ENCODE measurements at places on chromosomes 5 and 9. TPM values are rescaled to one million over a fixed set of nuclear protein-coding genes. Genes with fewer than 3 reads are reported as not detected.
A peak's percentile ranks its signal among the peaks of the same experiment; 100 is the strongest.

GRCh38 chr5:107985144-107985543, 314.4 kb upstream of the EFNA5 start:
- no peak for DNase-seq

DNA sequence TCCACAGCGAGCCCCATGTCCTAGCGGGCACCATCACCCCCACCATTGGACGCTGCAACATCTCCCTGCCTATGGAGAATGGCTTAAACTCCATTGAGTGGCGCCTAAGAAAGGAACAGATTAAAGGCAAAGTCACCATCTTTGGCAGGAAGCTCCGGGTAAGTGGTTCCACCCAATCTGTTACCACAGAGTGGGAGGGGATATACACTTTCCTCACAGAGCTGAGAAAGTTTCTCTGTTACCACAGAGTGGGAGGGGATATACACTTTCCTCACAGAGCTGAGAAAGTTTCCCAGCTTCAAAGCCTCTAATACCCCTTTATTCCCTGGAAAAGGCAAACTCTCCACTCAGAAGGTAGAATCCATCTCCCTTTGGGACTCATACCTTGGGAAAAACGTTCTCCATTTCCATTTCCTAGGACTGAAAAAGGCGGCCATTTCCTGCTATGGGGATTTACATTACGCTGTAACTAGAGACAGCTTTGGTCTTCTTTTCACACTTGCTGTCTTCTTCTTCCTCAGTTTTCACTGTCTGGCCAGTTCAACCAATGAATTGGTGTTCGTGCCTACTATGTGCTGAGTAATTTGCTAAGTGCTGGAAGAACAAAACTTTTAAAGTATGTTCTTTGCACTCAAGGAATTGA, 63.4 kb upstream of the WWC1 start:
- DNase-seq: no peak

DNA sequence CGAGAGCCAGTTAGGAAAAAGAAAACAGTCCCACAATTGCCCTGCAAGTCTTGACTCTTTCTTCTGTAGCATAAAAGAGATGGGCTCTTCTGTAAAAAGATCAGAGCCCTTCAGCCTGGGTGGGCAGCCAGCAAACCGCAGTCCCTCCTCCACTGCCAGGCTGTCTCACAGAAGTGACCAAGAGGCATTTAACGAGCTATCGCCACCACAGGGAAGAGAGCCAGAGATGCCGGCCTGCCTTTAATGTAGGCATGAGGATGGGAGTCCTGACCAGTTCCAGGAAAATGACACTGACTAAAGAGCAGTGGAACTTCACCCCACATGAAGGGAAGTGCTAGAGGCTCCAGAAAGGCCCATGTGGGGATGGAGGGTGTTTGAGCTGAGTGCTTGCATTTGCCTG, 264.6 kb downstream of the NDUFS4 start:
- no peak for DNase-seq

Gene TMC1
- total RNA-seq: not detected

- no peak for DNase-seq
These were observed 31.6 kb downstream of the B4GALT1 start for GRCh38 chr9:33135470-33135958.

Gene RGS7BP
- total RNA-seq: 1.6 TPM

Gene WNT8A
- not detected for total RNA-seq

DNA sequence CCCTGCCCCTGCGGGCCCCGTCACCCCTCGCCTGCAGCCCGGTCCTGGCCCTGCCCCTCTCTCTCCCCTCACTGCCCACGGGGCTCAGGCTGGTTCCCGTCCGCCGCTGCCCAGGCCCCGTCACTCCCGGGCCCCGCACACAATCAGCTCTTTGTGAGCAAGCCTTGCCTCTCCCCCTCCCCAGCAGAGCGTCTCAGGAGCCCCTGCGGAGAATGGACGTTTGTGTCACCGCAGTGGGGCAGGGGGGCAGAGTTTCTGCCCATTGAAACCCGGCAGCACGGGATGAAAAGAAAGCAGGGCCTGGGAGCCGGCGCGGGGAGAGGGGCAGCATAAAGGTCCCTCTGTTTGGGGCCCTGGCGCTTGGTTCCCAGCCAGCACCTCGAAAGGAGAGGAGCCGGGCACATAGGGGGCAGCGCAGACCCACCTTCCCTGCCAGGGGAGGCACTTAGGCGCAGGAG, 13.5 kb upstream of the NUP214 start:
- no peak for DNase-seq

DNA sequence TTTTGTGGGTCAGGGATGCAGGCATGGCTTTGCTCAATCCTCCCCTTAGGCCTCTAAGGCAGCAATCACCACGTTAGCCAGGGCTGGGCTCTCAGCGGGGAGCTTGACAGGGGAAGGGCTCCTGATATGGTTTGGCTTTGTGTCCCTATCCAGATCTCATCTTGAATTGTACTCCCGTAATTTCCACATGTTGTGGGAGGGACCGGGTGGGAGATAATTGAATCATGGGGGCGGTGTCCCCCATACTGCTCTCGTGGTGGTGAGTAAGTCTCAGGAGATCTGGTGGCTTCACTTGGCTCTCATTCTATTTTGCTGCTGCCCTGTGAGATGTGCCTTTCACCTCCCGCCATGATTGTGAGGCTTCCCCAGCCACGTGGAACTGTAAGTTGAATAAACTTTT, 11.5 kb upstream of the IRX4 start:
- no peak for DNase-seq

- no peak for DNase-seq
These were observed 89.0 kb upstream of the IRX2 start for GRCh38 chr5:2840372-2840915.

Gene FBP2
- total RNA-seq: not detected

- no peak for DNase-seq
These were observed 23.9 kb downstream of the LPCAT1 start for GRCh38 chr5:1499851-1500250.

- no peak for DNase-seq
These were observed 34.4 kb downstream of the HMCN2 start for GRCh38 chr9:130299785-130300615.

DNA sequence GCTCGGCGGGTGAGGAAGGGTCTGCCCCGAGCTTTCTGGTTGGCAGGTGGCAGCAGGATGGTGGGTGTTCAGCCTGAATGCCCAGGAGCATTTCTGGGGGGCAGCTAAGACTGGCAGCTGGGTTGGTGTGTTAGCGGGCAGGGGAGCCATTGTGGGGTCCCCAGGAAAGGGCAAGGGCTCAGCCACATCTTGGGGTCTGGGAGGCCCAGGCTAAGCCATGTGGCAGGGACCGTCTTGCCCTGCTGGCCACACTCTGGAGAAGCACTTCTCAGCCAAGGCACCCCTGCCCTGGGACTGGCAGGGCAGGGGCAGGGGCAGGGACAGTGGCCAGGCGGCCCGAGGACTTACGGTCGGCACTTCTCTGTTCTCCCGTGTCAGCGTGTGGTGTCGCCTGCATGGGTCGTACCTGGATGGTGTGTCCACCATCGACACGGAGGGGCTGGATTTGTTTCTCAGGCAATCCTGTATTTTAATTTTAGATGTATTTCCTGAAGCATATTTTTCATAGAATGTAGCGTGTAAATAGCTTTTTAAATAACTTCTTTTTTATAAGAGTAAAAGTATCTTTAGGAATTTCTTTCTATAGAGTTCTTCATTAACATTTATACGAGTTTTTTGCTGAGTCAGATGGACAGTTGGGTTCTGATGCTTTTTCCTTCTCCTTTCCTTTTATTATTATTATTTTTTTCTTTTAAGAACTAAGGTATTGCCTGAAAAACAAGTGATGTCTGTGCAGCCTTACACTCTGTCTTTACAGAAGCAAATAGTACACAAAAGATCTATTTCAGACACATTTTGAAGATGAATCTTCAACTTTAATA, 102.0 kb downstream of the PHF2 start:
- DNase-seq: peak; percentile 34

Gene IFNE
- not detected for total RNA-seq

DNA sequence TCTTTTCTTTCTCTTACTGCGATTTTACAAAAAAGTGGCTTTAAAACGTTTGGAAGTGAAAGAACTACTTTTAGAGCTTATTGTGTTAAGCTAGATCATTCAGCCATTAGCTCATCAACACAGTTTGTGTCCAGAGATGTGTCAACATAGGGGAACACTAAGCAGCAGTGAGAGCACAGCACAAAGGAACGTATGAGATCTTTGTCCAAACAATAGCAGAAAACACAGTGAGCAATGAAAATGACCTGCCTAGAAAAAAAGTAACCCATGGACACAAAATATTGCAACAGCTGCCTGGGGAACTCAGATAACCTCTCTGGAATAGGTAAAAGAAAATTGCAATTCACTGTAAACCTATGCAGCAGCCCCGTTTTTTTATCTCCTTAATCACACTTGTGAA, 372.5 kb downstream of the ARHGEF28 start:
- no peak for DNase-seq

GRCh38 chr5:141867651-141868050, 10.6 kb downstream of the PCDH1 start:
- no peak for DNase-seq

- DNase-seq: no peak
These were observed 197.5 kb downstream of the RGS3 start for GRCh38 chr9:113661074-113661473.

DNA sequence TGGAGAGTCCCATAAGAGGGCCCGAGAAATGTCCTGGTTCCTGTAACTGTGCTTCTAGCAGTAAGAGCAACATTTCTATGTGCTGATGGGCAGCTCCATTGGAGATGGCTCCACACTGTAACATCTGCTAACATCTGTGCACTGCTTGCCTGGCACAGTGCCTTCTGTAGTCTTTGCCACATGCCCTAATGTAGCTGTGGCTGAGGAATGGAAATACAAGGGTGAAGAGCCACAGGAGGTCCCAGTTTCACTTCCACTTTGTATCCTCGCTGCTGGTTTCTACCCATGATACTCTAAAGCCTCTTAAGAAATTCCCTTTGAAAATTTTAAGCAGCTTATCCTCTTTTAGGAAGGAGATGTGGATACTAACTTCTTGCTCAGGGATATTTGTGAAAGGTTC, 97.4 kb downstream of the HOMER1 start:
- no peak for DNase-seq

Gene CNTNAP3B
- total RNA-seq: 11.1 TPM

All from lower lobe of right lung (tissue), 2 donors.